ENCODE measurements at places on chromosomes 3 and 15.

GRCh38 chr3:111314898-111315297, 227.1 kb upstream of the CD96 start:
- DNase-seq: no peak

GRCh38 chr15:37109168-37109871, 9.0 kb upstream of the MEIS2 start:
- no peak for DNase-seq

DNA sequence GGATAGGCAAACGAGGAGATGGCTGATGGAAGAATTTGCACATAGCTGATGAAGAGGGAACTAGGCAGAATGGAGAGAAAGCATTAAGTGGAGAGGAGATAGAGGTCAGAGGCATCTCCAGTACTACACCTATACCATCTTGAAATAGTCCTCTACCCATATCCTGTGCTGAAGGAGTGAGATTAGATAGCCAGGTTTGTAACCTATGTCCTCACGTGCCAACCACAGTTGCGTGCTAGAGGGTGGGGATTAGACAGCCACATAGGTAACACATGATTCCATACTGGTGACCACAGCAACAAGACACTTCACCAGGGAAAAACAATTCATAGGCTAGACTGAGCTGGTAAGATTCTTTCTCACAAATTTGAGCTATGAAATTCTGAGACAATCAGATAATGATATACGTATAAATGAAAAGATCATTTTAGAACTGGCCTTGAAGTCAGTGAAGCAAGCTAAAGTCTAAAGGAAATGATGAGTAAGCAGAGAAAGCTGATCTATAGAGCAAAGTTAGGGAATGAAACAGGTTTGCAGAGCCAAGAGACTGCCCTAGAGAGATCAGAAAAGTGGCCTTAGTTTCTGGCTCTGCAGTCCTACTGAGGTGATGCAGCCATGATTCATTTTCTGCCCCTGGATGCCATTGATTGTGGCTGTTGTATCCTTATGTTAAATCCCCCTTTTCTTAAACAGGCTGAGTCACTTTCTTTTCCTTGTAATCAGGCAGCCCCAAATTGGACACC, 17.7 kb downstream of the MYNN start:
- DNase-seq: no peak

DNA sequence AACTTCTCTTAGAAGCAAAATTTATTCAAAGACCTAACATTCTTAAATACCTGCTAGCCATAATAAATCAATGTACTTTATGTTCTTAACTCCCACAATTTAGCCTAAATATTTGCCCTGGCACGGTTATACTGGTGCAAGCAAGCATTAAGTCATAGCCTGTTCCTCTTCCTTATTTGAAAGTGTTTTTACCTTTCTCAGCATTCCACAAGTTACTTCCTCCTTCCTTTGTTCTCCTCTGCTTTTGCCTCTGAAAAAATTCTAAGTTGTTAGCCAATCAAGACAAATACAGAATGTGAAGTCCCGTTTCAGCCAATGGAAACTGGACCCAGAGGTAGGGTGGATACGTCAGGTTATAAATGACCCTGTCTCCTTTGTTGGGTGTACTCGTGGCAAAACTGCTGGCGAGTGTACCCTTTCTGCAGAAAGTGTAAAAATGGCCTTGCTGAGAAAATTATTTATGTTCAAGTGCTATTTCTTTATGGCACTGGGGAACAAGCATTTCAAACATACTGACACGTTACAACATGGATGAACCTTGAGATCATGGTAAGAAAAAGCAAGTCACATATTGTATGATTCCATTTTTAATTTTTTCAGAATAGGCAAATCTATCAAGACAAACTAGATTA, 3.1 kb upstream of the TATDN2 start:
- no peak for DNase-seq

DNA sequence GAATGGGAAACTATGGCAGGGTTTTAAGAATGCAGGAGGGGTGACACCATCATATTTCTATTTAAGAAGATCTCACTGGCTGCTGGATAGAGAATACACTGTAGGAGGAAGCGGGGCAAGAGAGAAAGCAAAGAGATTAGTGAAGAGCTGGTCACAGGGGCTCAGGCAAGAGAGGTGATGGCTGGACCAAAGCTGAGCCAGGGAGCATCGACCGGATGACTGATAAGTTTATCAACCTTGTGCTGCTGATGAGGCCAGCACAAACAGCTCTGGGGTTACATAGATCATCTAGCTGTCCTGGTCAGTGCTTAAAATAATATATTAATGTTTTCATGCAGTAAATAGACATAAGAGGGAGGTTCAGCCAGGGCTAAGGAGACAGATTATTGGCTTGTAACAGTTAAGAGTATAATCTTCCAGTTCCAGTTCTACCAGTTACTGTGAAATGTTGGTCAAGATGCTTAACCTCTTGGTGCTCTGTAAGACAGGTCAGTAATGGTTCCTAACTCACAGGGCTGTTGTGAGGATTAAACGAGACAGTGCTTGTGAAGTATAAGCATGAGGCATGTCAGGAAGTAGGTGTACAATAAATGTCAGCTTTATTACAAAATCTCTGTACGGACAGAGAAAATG, 201.0 kb upstream of the FEZF2 start:
- DNase-seq: no peak

DNA sequence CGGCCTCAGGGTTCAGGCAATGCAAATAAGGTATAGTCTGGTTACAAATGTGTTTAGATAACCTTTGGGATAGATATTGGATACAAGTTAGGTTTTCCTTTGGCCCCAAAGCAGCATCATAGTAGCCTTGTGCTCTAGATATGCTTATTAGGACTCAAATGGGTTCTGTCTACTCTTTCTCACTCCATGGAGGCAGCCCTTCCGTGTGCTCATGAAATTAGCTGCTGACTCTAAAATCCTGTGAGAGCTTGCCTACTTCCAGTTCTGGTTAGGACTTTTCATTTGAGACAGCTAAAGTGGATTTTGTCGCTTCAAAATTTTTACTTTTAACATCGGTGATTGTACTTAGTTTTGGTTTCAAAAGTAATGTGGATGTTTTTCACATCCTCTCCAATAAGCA, 1.6 kb downstream of the CDV3 start:
- no peak for DNase-seq

DNA sequence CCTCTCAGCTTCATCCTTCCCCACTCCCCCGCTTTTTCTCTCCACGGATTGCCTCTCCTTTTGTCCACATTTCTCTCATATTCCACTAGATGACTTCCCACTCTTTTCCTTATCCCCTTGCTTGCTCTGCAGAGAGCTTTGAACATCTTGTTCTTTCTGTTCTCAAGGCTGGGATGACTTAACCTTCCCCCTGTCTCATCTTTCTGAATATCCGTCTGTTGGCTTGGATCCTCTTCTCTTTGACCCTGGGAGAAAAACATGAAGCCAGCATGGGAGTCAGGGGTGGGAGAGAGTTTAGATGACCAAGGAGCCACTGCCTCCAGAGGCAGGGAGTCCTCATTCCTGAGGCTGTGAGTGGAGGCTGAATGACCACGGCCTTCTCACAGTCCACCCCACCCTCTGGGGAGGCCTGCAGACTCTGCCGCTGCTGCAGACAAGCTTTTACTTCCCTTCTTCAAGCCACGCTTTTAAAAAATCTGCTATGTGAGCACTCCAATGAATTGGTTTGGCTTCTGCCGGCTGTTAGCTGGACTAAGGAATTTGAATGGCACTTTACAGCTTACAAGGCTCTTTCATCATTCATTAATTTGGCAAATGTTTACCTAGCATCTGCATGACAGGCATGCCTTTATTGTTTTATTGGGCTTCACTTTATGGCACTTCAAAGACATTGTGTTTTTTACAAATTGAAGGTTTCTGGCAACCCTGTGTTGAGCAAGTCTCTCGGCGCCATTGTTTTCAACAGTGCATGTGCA, 111.6 kb upstream of the SLC6A6 start:
- no peak for DNase-seq

DNA sequence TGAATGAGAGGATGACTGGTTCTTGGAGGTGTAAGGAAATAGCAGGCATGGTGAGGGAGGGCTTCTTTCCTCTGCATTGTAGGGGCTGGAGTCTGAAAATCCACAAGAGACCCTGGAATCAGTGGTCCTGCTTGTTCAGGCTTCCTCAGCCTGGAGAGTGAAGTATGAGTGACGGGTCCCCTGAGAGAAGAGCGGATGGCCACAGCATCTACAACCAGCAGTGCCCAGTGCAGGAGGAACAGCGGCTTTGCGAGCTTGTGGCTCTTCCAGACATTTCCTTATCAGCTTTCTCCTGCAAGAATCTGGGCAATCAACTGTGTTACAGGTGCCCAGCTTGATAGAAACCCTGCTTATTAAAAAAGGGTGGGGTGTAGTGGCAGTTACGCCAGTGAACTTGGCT, 97.0 kb upstream of the HES1 start:
- no peak for DNase-seq

- DNase-seq: no peak
Observed at GRCh38 chr15:78006567-78007205, 70.8 kb downstream of the TBC1D2B start.

DNA sequence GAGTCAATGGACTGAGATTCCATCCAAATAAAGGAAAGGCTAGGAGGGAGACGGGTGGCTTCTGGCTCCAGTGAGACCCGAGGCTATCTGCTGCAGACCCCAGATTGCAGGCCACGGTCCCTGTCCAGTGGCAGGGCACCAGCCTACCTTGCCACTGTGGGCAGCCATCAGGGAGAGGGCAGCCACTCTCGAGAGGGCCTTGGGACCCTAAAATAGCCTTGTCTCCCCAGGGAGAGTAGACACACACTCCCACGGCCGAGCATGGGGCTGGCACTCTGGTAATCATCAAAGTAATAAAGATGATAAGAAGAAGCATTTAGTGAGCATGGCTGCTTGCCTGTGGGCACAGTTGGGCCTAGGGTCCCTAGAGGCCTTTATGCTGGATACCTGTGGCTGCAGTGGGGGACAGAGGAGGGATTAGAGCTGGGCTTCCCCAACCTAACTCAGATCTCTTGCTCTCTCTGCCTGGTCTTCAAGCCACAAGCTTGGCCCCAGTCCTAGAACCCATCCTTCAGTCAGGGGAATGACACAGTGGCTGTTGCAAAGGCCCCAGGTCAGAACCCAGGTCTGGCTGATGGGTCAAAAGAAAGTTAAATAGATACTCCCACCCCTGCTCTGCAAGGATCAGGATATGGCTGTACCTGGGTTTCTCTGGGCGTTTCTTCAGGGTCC, 9.2 kb upstream of the VIPR1 start:
- no peak for DNase-seq

- DNase-seq: peak; percentile 75
Observed at GRCh38 chr3:108388136-108389132, 92.1 kb downstream of the HHLA2 start.

- no peak for DNase-seq
Observed at GRCh38 chr3:188946351-188947240, 225.2 kb upstream of the TPRG1 start.

GRCh38 chr15:78507831-78508160, 419 bp downstream of the HYKK start:
- DNase-seq: no peak

GRCh38 chr3:99818818-99819217, 1.2 kb downstream of the CMSS1 start:
- no peak for DNase-seq

GRCh38 chr15:67833710-67834511, 5.9 kb downstream of the RNU6-1 start:
- DNase-seq: no peak
